ENCODE measurements at places on chromosomes 4 and X.

DNA sequence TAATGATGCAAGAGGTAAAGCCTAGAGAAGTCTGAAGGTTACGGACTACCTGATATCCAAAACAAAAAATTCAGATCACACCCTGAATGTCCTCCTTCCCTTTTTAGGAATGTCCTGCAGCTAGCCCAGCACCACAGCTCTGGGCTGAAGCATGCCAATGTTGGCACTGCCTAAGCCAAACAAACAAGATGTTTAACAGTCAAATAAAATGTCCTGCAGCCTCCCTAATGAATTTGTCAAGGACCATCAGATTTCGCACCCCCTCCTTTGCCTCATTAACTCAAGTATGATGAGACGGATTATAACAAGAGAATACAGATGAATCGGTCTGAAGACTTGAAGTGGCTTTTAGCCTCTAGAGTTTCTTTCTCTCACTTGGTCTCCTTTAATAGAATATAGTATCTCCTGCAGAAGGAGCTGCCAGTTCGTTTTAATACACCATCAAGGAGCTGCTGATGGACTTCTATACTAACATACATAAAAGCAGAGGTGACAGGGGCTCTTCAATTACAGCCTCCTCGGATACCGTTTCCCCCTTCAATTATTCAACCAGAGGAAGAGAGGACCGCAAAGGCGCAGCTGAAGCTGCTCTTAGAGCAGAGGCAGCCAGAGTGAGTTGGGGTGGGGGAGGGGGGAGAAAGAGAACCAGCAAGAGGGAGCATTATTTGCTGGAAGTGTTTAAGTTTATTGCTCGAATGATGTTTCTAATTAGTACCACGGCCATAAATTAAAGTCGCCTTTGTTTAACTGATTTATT is 3.0 kb upstream of the MAB21L2 start:
- DNase-seq: no peak

GRCh38 chr4:129176864-129177263 is 80.9 kb downstream of the C4orf33 start:
- DNase-seq: no peak

DNA sequence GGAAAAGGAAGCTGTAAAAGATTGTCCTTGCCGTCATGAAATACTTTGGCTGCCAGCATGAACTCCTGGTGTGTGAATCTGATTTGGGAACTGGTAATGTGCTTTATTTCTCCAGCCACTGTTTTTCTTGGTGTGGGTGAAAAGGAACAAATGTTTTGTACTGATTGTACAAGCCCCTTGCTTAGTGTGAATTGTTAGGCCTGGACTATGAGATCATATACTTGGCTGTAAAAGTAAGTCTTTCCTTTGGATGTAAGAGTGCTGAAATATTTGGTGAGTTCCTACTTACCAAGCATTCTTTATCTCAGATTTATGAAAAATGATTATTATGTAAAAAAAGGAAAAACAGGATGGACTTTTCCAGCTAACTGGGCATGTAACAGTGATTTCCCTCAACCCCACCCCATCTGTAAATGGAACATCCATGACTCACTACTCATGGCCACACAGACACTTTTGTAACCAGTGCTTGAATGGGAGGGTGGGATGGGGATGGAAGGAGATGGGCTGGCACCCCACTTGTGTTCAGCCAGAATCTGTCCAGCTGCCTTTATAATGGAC is 6.3 kb downstream of the FNIP2 start:
- DNase-seq: no peak

GRCh38 chr4:105399532-105400161 is 74.2 kb downstream of the PPA2 start:
- DNase-seq: no peak

DNA sequence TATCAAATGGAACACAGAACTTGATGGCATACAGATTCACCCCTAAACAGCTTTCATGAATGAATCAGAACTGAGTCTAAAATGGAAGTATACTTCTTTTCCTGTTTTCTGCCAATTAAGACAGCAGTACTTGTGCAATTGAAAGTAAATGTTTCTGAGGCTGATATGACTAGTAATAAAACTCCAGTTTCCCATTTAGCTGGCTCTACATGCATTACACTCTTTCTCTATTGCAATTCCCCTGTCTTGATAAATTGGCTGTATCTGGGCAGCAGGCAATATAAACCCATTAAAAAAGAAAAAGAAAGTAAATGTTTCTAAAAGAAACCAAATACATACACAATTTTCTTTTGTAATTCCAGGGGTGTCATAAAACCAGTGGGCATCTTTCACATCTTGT is 4.6 kb downstream of the NOA1 start:
- DNase-seq: no peak

DNA sequence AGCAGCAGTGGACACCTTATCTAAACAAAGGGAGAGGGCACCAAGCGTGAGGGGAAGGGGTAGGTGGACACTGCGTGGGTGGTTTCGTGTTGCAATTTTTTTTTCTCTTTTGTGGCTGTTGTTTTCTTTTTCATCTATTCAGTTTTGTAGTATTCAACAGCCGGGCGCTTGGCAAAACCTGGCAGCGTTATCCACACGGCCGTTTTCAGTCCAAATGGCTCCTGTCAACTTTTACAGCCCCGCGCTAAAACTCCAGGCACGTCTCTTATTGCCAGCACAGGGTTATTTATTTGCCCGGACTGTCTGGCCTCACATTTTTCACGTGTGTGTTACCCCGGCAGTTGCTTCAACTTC is 192.2 kb downstream of the BCOR start:
- DNase-seq: no peak

- DNase-seq: no peak
Measured at GRCh38 chr4:23630110-23630509, 259.7 kb downstream of the PPARGC1A start.

GRCh38 chr4:87074121-87074488 is 139.3 kb downstream of the AFF1 start:
- no peak for DNase-seq

DNA sequence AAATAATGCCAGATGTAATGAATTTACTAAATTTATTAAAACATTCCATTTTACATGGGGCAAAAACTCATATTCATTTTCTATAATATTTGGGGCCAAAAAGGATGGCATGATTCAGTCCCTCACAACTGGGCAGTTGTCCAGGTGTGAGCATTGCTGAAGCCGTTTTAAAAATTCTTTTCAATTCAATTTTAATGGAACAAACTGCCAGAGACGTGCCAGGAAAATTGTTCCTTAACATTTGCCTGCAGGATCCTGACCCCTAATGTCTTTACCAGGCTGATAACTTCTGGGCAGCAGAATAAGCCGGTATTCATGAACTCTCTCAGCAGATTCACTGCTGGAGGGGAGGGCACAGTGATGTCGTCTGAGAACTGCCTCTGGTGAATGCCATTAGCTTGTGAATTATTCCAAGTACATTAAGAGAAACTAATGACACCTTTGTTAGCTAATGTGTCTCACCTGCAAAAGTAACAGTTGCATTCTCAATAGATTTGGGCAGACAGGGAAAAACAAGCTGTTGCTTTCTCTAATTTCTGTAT is 1445.1 kb upstream of the TENM3 start:
- DNase-seq: no peak

GRCh38 chr4:6229671-6230501 is 29.5 kb upstream of the JAKMIP1 start:
- no peak for DNase-seq

GRCh38 chr4:2412534-2412884 is 5.9 kb downstream of the ZFYVE28 start:
- DNase-seq: peak; percentile 83
